ENCODE measurements at places on chromosomes 13 and 19.

GRCh38 chr13:109418111-109418510 is 368.3 kb downstream of the IRS2 start:
- DNase-seq = no peak

DNA sequence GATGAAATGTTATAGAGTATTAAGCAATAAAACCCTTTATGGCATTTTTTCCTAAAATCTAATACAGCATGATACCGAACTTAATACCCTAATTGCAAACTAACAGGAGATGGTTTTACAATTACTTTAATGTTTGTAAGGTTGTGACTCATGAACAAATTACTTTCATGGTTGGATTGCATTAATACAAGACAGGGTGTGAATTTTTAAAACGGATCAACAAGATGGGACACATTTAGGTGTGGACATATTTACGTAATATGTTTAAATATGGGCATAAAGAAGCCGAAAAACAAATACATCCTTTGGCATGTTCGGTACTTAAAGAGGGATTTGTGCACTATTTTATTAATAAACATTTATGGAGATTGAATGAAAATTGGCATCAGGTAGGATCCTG is 168.3 kb upstream of the SPRY2 start:
- DNase-seq = no peak

- no peak for DNase-seq
These were observed at the start of gene IL12RB1 for GRCh38 chr19:18086590-18087138. Gene IL12RB1 (minus strand): TSS chr19:18086934. CDS start chr19:18086823, 111 bp downstream.

DNA sequence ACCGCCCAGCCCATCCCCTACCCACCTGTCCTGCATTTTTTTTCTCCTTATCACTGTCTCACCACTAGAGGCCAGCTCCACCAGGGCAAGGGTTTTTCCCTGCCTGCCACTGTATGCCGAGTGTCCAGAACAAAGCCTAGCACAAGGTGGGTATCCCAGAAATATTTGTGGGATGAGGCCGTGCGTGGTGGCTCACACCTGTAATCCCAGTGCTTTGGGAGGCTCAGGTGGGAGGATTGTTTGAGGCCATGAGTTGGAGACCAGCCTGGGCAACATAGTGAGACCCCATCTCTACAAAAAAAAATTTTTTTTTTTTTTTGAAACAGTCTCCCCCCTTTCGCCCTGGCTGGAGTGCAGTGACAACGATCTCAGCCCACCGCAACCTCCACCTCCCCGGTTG is 2.9 kb upstream of the MRI1 start:
- no peak for DNase-seq

GRCh38 chr13:50893211-50893852 is 16.3 kb upstream of the RNASEH2B start:
- DNase-seq = peak; percentile 70

DNA sequence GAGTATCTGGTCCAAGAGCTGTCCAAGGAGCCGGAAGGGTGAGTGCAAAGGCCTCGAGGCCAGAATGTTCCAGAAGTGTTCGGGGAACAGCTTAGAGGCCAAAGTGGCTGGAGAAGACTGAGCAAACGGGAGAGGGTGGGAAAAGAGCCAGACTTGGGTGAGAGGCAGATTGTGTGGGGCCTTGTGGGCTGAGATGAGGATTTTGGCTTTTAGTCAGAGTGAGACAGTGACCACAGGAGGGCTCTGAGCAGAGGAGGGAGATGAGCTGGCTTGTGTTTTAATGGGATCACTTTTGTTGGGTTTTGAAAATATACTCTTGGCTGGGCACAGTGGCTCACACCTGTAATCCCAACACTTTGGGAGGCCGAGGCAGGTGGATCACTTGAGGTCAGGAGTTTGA is 5.6 kb downstream of the NANOS2 start:
- no peak for DNase-seq

- peak; percentile 53 for DNase-seq
These were observed 28.3 kb downstream of the IL12RB1 start for GRCh38 chr19:18058208-18059009.

DNA sequence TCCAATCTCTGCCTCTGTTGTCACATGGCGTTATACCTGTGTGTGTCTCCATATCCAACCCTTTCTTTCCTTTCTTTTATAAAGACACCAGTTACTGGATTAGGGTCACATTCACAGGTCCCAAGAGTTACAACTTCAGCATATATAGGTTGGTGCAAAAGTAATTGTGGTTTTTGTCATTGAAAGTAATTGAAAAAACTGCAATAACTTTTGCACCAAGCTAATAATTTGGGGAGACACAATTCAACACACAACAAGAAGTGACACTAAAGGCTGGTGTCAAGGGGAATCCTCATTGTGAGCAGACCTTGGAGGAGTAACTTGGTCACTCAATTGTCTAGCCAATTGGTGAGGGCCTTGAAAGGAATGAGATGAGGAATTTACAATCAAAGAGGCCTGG is 1366.1 kb downstream of the PCDH9 start:
- DNase-seq = no peak

GRCh38 chr19:15280048-15280725 is 47.9 kb upstream of the EPHX3 start:
- DNase-seq = no peak

GRCh38 chr13:86946734-86947133 is 724.4 kb upstream of the SLITRK5 start:
- DNase-seq = no peak

- DNase-seq = no peak
These were observed 9.6 kb upstream of the IZUMO2 start for GRCh38 chr19:50172726-50173125.

DNA sequence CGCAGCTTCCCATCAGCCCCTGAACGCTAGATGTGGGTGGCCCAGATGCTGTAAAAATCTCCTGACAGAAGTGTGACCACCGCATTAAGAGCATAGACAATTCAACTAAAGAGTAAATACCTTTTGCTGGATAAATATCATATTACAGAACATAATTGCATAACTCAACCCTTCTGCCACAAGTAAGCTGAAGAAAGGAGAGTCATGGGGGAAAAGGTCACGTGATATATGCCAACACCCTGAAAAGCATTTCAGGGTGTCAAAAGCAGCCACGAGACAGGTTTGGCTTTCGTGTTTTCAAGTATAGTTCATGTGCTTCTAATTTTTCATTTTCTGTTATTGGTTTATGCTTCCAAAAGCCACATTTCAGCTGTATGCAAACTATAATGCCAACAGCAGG is 71.3 kb downstream of the LHFPL6 start:
- DNase-seq = no peak

GRCh38 chr19:14479975-14480699 is 5.0 kb upstream of the PTGER1 start:
- no peak for DNase-seq

- no peak for DNase-seq
These were observed 44.5 kb downstream of the RUBCNL start for GRCh38 chr13:46342538-46342937.

DNA sequence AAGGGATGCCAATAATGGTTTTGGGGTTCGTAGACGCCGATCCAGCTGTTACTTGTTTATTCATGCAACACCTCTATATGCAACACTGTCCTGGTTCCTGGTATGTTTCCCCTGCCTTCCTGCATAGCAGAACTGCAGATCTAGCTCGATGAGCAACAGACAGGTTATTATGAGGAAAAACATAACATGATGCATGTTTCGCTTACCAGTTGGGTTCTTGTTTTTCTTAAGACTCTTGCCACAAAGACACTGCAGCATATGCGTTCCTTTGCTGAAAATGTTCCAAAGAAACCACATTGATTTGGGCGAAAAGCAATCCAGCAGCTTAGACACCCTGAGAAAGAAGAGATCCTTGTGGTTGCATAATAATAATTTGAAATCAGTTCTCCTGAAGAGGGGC is 583 bp downstream of the FGF14 start:
- DNase-seq = no peak

DNA sequence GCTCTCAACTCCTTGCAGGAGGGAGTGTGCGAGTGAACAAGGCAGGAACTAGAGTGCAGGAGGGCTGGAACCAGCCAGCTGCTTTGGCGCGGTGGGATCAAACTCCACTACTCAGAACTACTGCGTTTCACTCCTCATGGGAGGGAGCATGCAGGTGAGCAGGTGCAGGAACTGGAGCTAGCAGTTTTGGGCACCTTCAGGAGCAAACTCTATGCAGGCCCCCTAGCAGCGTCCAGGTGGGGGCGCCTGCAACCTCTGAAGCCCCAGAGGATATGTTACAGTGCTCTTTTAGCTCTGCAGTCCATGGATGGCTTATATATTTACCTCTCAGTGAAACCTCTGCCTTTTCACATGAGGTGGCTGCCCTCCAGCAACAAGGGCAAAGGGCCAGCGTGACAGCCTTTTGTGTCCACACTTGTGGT is 1303.4 kb downstream of the PCDH9 start:
- DNase-seq = no peak

DNA sequence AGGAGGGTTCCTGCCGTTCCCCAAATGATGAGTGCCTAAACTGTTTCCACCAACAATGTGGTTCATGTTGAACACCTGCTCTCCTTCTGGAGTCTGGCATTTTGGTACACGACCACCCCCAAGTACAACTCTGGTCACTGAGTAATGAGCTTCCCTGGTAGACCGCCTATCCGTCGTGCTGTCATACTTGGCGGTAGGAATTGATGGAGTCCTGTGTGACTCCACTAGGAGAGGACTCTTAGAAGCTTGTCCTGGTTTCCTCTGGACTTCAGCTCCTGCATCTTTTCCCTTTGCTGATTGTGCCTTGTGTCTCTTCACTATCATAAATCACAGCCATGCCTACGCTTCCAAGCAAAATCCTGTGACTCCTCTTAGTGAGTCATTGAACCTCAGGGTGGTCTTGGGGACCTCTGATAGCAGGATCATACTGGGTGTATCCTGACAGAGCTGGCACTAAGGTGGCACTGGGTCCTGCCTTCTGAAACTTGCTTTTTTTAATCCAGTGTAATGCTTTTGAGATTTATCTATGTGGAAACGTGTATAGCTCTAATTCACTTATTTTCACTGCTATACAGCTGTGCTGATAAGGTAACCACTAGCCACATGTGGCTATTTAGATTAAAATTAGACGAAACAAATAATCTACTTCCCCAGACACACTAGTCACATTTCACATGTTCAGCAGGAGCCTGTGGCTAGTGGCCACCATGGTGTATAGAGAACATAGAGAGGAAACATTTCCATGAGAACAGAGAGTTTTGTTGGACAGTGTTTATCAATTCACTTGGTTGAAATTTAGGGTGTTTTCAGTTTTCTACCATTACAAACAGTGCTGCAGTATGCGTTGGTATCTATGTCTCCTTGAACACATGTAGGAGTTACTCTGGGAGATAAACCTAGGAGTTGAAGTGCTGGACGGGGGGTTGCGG is 6.1 kb upstream of the ASF1B start:
- no peak for DNase-seq

GRCh38 chr19:56508290-56508778 is 679 bp downstream of the ZNF471 start:
- DNase-seq = no peak

- DNase-seq = no peak
These were observed 234.9 kb downstream of the LMO7 start for GRCh38 chr13:75871059-75871458.

DNA sequence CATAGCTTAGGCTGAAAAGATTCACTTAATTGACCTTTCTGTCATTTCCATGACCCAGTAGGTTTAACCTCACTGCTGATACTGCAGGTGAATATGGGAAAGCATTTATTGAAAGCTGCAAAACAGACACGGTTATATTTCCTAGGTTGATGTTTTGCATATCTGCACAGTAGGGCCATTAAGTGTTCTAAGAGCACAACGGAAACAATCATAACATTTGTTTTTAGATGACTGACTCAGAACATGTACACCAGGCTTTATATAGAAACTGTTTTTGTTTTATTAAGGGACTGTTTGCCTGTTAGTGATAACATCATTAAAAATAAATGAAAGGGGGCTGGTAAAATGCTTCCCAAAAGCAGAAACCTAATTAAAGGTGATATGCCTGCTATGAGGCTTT is 367.8 kb downstream of the DACH1 start:
- DNase-seq = no peak

DNA sequence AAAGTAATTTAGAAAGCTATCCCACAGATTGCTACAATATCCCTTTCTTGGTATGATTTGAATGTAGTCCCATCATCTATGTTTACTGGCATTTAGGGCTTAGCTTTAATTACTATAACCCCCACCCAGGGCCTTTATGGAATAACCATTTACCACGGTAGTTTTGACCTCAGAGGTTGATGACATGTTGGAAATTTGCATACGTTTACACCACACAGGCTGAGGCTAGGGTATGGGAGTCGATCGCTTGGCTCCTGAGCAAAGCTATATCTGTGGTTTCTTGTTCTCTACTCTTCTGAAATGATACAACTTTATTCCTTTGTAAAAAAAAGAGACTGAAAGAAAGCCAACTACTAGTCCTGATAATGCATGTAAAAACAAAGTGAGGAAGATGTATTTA is 28.2 kb upstream of the RFC3 start:
- DNase-seq = no peak

DNA sequence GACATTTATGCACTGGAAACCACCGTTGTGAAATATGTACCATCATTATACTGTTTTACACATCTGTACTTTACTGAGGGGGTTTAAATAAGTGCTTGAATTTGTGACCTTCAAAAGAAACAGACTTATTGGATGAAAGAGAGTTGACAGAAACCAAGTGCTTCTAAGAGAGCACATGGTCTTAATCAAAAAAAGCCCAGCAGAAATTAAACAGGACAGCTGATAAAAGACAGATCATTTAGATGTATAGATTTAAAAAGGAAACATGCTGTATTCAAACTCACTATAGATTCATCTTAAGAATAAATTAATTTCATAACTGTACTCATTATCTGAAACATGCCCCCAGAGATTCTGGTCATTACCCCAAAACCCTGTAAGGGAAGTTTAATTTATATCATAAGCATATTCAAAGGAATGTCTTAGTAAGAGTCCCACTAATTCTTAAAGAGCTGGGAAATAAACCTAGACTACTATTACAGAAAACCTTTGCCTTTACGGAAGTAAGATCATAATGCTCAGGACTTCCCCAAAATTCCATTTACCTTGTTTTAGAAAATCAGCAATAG is 421.8 kb downstream of the DCT start:
- no peak for DNase-seq

DNA sequence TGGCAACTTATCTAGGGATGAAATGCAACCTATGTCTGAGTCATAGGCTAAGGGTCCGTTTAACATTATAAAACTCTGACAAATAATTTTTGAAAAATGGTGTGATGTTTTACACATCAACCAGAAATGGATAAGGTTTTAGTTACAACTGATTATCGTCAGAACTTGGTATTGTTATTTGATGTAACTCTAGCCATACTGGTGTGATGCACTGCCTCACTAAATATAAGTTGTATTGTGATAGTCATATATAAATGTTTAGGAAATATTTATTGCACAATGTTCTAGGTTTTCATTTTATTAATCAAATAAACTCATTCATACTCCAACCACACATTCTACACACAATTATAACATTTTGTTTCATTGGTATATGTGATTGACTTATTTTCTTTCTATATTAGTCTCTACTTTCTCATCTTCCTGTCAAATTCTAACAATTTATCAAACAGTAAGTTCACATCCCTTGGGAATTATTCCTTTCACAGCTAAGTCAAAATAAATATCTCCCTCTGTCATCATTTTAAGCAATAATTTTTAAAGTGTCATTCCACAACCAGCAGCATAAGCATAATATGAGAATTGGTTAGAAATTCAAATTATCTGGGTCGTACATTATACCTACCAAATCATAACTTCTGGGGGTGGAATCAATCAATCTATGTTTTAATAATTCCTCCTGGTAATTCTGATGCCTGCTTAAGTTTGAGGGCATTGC is 873.9 kb downstream of the SLITRK1 start:
- no peak for DNase-seq
